GM23248 (cell line): ENCODE measurements at places on chromosomes 11 and 22.
A peak's percentile ranks its signal among the peaks of the same experiment; 100 is the strongest.

GRCh38 chr11:61580271-61580888, 496 bp downstream of the SYT7 start:
- no peaks in the 10 kb centered on the region for H3K36me3 ChIP-seq
- DNase-seq: peak; percentile 38
- H3K4me1 ChIP-seq: no peaks in the 10 kb centered on the region
- peaks cover 10% of the 10 kb centered on the region for H3K27me3 ChIP-seq
- peak overlapping the region; percentile 65 for H3K4me3 ChIP-seq

- H3K4me1 ChIP-seq: peaks cover 29% of the 10 kb centered on the region; the same call in 1 of the 2 replicates
- no peak overlapping the region for H3K27ac ChIP-seq
- H3K4me3 ChIP-seq: peak overlapping the region; percentile 75
- H3K27me3 ChIP-seq: no peaks in the 10 kb centered on the region
- H3K36me3 ChIP-seq: no peaks in the 10 kb centered on the region
These were observed 921 bp downstream of the C1QTNF5 start for GRCh38 chr11:119339589-119340334.

- no peak overlapping the region for H3K4me3 ChIP-seq
- no peak for DNase-seq
- no peak overlapping the region for H3K27ac ChIP-seq
- no peaks in the 10 kb centered on the region for H3K4me1 ChIP-seq
- H3K27me3 ChIP-seq: peaks cover 56% of the 10 kb centered on the region
- no peaks in the 10 kb centered on the region for H3K36me3 ChIP-seq
These were observed 18.0 kb upstream of the CHST1 start for GRCh38 chr11:45683271-45684058.

DNA sequence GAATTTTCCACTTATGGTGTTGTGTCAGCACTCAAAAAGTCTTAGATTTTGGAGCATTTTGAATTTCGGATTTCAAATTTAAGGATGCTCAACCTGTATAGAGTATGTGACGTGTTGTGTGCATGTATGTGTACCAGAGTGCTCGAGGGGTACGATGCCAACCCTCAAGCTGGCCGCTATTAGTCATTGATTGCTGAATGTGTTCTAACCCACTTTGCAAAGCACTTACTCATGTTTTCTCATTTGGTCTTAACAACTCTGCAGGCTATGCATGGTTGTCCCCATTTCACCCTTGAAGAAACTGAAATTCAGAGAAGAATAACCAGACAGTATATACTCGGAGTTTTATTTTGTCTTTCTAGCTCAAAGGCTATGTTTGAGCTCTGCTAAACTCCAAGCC, 196.4 kb upstream of the TENM4 start:
- H3K27ac ChIP-seq: no peak overlapping the region
- no peaks in the 10 kb centered on the region for H3K4me1 ChIP-seq
- no peak for DNase-seq
- no peak overlapping the region for H3K4me3 ChIP-seq

DNA sequence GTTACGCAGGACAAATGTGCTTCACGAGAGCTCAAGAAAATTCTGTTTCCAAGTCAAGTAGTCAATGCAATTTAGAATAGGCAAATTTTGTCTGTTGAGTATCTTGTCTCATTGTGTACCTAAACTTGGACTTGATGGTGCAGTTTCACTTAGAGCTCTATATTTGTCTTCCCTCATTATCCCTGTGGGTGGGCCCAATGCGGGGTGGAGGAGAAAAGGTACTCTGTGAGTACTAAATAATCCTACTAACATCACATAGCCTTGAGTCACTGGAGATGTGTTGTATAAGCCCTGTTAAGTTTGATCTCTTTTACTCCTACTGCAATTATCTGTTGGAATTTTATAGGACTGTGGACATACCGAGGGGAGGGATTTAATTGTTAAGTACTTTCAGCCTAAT, 331.2 kb downstream of the METTL15 start:
- no peak for DNase-seq
- no peaks in the 10 kb centered on the region for H3K4me1 ChIP-seq
- no peaks in the 10 kb centered on the region for H3K27me3 ChIP-seq
- no peak overlapping the region for H3K4me3 ChIP-seq
- no peaks in the 10 kb centered on the region for H3K36me3 ChIP-seq
- no peak overlapping the region for H3K27ac ChIP-seq

GRCh38 chr11:8814923-8815240, 96.1 kb upstream of the AKIP1 start:
- DNase-seq: peak; percentile 39
- H3K4me1 ChIP-seq: peaks cover 41% of the 10 kb centered on the region
- H3K27ac ChIP-seq: peak overlapping the region; percentile 60
- H3K4me3 ChIP-seq: no peak overlapping the region
- no peaks in the 10 kb centered on the region for H3K36me3 ChIP-seq

DNA sequence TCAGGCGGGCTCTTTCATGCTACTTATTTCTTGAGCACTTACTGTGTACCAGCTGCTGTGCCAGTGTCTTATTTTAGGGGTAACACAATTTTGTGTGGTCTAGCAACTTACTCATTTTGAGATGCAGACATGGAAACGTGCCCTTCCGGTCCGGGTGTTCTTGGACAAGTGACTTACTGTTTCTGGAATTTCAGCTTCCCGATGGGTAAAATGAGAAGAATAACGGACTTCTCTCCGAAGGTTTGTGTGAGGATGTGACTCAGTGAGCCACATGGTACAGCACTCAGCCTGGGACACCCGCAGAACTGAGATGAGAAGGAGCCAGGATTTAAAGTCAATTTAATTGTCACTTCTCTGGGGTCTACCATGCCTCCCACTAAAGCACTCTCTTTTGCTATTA, 114.5 kb upstream of the SYT13 start:
- peaks cover 8% of the 10 kb centered on the region for H3K4me1 ChIP-seq
- DNase-seq: peak; percentile 77
- H3K4me3 ChIP-seq: no peak overlapping the region
- no peaks in the 10 kb centered on the region for H3K36me3 ChIP-seq
- peaks cover 13% of the 10 kb centered on the region for H3K27me3 ChIP-seq

DNA sequence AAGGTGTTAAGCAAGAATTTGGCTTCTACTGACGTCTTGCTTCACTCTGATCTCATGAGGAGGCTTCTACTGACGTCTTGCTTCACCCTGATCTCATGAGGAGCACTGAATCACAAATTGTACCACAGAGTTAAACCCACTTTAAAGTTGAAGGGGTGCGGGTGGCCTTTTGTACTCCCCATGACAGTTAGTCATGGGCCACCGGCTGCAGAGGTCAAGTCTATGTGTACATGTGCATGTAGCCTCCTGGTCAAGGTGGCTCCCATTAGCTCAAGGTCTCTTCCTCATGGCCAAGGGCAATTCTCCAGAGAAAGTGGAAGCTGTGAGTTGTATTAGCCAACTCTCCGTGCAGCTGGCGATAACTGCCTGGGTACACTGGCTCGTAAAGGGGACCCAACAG, 23.1 kb upstream of the FZD4 start:
- peak; percentile 14 for DNase-seq
- H3K27ac ChIP-seq: no peak overlapping the region
- no peaks in the 10 kb centered on the region for H3K36me3 ChIP-seq
- no peaks in the 10 kb centered on the region for H3K27me3 ChIP-seq
